ENCODE measurements at places on chromosomes 3 and 15. TPM values are rescaled to one million over a fixed set of nuclear protein-coding genes. Genes with fewer than 3 reads are reported as not detected.

Gene CLDN16
- not detected for total RNA-seq

Gene ARRDC4
- total RNA-seq: 0.23 TPM

Gene PRKCD
- 24.4 TPM for total RNA-seq

Gene ACKR4
- not detected for total RNA-seq

Gene NR2E3
- total RNA-seq: 0.15 TPM

Gene FBXO40
- not detected for total RNA-seq

Gene EIF4A2
- total RNA-seq: 148 TPM

All from A549 treated with RU486 at 1 μM for 4 hours (cell line).